Glomerular endothelial cell (primary cell): ENCODE measurements at places on chromosomes 4 and X. TPM values are rescaled to one million over a fixed set of nuclear protein-coding genes. Genes with fewer than 3 reads are reported as not detected.

FGD1 gene
- 8.3 and 12.5 TPM in 2 replicates for total RNA-seq

DNA sequence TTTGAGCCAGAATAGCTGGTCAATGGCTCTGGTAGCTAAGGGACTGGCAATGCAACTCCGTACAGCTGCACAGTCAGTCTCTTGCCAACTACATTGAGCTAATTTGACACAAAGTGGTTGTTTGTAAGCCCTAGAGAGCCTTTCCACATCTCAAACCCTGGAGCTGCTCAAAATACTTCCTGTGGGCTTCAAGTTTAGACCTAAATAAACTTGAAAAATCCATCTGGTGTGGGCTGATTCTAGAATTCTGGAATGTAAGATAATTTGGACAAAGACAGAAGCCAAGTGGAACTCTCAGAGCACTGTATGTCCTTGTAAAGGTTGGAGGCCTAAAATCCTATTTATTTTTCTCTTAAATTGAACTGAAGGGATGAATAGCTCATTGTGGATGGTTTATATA, 380.8 kb downstream of the SPRY1 start:
- no peak for DNase-seq

DNA sequence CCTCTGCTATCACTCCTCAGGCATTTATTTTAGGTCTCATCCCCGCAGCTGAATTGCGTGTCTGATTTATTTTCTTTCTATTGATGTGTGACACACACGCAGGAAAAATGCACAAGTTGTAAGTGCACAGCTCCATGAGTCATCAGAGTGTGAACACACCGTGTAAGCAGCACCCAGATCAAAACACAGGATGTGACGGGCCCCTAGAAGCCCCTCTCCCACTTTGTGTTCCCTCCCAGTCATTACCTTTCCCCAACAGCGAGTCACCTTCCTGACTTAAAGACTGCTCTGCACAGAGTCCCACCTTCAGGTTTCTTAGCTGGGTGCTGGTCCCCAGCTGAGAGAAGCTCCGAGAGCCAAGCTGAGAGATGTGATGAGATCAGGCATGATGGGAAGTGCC, 436.7 kb downstream of the MID1IP1 start:
- no peak for DNase-seq

DNA sequence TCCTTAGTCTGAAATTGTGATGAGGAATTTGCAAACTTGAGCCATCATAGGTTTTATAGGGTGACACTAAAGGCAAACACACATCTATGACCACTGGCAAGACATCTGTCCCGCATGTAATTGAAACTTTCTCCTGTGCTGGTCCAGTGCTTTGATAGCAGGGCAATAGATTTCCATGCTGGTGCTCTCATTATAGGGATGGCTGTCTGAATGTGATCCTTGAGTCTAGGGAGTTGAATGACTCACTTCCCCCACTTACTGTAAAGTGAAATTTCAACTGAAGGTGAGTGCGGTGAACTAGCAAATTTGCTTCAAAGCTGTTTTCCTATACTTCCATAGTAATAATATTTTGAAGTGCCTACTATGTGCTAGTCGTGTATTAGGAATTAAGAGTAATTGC, 1630.0 kb downstream of the STIM2 start:
- no peak for DNase-seq

GRCh38 chrX:24149351-24150050, at the start of gene ZFX:
ZFX (plus strand) TSS chrX:24149729; CDS start chrX:24172743, 23,014 bp downstream.
- DNase-seq: no peak

DNA sequence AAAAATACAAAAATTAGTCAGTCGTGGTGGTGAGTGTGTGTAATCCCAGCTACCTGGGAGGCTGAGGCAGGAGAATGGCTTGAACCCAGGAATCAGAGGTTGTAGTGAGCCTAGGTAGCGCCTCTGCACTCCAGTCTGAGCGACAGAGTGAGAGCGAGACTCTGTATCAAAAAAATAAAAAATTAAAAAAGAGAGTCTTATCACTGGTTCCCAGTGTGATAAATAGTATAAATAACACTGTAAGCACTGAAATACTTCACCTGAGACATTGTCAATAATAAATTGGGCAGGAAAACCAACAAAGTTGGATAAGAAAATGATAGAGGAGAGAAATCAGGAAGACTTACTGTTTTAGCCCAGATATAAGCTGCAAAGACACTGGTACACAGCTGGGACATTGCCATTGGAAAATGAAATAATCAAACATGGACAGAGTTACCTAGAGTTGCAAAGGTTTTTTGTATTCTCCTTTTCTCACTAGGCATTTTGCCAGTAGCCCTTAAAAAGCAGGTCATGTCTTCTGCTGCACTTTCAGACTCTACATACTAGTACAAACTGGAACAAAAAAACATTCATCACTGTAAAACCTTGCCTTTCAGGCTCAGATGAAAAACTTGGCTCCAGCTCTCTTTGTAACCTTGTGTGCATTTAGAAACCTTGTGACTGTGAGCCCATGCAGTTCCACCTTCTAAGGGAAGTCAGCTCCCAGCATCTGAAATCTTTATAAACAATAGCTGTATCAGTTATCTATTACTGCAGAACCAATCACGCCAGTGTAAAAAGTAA, 55.0 kb upstream of the PPP1R2C start:
- DNase-seq: no peak

- DNase-seq: no peak
These were observed 113.7 kb downstream of the CHRNA9 start for GRCh38 chr4:40448875-40449274.

- DNase-seq: no peak
These were observed 97.0 kb downstream of the ARX start for GRCh38 chrX:24918715-24919114.

ALAS2 gene
- total RNA-seq: not detected in 2 replicates

- no peak for DNase-seq
These were observed 63.7 kb upstream of the HHIP start for GRCh38 chr4:144582105-144582850.

PRIMPOL gene
- 6.0 and 13.2 TPM in 2 replicates for total RNA-seq

ESX1 gene
- not detected in 2 replicates for total RNA-seq

GRCh38 chr4:47213971-47214370, 182.6 kb downstream of the GABRB1 start:
- no peak for DNase-seq

TLR10 gene
- not detected in 2 replicates for total RNA-seq

DNA sequence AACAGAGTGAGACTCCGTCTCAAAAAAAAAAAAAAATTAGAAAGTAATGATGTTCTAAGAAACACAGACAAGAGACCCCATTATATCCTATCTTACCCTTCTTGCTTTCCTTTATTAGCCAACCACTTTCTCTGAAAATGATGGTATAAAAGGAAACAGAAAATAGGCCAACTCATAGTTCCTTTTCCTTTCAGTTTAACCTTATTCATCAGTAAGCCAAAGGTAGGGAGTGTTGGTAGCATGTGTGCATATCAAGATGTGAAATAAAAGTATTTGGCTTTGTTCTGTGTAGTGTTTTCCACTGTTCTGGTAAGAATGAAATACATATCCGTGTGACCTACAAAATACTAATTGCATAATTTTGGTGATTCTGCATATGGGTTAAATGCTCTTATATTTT, 266.6 kb downstream of the ZNF674 start:
- no peak for DNase-seq

- DNase-seq: peak; percentile 7
These were observed 32.7 kb upstream of the AMBN start for GRCh38 chr4:70559211-70559830.

DNA sequence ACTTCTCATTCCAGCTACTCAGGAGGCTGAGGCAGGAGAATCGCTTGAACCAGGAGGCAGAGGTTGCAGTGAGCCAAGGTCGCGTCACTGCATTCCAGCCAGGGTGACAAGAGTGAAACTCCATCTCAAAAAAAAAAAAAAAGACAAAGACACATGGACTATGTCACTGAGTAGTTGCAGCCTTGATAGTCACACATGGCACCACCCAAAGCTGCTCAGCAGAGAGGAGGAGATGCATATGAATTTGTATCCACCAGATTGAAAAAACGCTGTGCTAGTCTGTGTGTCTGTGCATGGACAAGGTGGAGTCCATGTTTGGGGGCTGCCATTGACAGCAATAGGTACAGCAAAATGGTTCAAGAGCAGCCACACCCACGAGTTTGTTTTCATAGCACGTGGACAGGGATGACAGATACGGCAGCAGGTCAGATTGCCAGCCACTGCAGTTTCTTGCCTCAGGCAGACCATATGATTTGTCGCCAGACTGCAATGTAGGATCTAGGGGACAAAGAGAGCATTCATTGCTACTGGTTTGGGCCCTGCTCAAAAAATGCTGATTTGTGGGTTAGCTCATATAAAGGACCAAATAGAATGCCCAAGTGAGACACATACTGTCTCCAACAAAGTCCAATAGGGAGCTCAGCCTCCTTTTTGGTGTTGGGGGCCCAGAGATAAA, 89.9 kb downstream of the CEP135 start:
- DNase-seq: no peak

DNA sequence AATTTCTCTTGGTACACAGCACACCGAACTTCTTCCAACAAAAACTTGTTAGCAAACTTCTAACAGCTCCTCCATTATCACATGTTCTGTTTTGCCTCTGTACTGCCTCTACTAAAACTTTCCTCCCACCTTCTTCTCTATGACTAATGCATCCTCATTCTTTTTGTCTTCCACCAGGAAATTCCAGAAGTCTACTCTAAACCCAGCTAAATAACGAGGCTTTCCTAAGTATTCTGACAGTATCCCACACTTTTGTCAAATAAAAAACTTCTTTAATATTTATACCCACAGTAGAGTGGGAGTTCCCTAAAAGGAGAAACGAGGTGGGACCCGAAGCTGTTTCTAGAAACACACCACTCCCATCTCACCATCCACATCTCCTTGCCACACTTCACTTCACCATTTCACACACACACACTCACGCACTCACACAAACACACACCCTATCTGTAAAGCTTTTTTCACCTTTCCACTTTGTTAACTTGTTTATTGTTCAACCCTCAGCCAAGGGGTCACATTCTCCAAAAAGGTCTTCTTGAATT, 280.3 kb downstream of the ARAP2 start:
- no peak for DNase-seq

LGI2 gene
- total RNA-seq: 0.05 TPM in 1 of 2 replicates, not detected in the other

DNA sequence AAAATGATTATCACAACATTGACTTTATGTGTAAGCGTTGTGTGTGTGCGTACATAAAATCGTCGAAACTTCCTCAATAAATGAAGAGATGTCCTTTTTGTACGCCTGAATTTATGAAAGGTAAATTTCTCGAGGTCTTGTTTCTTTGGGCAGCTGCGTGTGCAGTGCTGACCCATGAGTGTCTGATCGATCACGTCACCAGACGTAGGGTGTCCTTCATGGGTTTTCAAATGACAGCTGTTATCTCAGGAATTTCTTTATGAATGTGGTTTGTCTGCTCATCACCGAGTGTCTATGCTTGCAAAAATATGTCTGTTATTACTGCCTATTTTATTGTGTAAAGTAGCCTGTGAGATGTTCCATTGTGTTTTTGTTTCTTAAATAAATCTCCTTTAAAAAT, 67.7 kb upstream of the GPR78 start:
- no peak for DNase-seq
